Caki2 (cell line): ENCODE measurements at places on chromosomes 1 and 21. TPM values are rescaled to one million over a fixed set of nuclear protein-coding genes. Genes with fewer than 3 reads are reported as not detected.
A peak's percentile ranks its signal among the peaks of the same experiment; 100 is the strongest.

- no peak for DNase-seq
Observed at GRCh38 chr21:34813266-34813894, 144.6 kb downstream of the CLIC6 start.

GRCh38 chr1:3096345-3096744 lies 27.3 kb downstream of the PRDM16 start:
- DNase-seq, result no peak

DNA sequence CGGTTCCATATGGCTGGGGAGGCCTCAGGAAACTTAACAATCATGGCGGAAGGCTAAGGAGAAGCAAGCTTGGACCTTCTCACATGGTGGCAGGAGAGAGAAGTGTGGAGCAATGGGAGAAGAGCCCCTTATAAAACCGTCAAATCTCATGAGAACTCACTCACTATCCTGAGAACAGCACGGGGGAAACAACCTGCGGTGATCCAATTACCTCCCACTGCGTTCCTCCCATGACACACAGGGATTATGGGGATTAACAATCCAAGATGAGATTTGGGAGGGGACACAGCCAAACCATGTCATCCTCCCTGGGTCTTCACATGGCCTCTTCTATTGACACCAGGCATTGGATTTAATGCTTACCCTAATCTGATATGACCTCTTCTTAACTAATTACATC lies 455.1 kb upstream of the VAMP3 start:
- no peak for DNase-seq

DNA sequence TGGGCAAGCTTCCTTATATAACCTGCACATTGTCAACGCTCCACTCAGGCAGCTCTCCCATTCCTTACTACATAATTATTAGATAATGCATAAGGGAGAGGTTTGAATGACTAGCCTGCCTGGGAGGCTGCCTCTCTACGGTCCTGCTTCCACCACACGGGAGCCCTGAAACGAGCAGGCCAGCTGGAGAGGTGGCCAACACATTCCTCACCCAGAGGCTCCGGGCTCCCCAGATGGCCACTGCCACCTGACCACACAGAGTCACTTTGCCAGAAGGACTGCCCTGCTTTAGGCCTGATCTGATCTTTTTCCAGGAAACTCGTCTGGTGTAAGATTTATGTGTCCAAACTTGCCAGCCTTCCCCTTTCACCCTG lies 27.9 kb downstream of the HIVEP3 start:
- no peak for DNase-seq

GRCh38 chr1:168455764-168456163 lies 88.0 kb downstream of the XCL2 start:
- DNase-seq, result no peak

- peak; percentile 82 for DNase-seq
Observed at GRCh38 chr1:207027206-207027777, 5.3 kb downstream of the C1orf116 start.

DNA sequence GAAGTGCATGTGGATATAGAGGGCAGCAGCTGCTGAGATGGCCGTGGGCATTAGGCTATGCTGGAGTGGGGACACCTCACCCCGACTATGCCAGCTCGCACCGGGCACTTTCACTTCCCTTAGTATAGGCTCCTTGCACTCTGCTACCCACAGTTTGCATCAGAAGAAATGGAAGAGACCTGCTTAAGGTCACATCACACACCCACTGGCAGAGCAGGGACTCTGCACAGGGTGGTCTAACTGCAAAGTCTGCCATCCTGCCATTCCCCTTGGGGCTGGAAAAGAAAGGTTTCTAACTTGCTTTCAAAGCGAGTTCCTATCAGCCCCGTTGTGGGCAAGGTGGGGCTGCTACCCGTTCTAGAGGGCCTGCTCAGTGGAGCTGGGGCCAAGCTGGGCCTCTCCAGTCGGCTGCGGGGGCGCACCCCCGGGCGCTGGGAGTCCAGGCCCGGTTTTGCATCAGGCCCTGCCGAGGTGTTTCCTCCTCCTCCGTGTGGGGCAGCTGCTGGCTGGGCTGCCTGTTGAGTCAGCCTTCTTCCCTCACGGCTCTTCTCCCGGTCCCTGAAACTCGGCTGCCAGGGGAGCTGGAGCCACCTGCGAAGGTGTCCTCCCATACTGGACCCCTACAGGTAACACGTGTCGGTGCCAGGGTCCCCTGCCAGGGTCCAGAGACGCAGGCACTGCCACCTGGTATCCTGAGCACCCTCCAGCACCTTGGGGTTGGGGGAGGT lies at the start of gene SYTL1:
TSS of gene SYTL1 (plus strand) at position 498 of the 728 bp plus-strand sequence. CDS start 3,313 bp downstream, outside the sequence.
- peak; percentile 76 for DNase-seq

GRCh38 chr1:2311184-2312032 lies 79.9 kb downstream of the MORN1 start:
- DNase-seq, result no peak

DNA sequence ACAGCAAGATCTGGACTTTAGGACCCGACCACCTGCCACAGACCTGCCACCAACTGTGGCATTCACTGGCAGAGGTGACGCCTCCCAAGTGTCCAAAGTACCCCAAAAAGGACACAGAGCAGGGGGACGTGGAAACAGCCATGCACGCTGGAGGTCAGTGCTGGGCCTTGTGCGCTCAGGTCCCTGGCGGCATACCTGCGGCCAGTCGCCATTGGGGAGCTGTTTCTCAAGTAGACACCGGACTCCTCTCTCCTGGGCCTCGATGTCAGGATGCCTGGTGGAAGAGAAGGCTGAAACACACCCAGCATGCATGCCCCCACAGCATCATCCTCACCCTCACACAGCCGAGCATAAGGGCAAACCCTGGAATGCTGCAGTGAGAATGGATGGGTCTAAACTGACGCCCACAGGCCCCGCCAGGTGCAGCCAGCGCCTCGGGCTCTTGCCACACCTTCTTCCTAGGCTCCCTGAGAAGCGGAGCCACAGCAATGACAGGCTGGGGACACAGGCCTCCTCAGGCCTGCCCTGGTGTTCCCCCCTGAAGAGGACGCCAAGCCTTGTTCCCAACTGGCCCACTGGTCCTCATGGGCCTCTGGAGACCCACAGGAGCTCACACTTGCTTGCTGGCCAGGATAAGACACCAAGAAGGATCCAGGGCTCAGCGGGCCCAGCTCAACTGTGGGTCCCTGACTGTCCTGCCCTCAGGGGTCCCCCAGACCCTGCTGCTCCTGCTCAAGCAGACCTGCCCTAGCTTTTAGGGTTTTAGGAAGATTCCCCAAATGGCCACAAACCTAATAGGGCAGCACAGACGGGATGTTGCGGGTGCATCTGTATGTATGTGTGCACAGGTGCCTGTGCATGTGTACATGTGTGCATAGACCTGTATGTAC lies 7.7 kb upstream of the SPATC1L start:
- no peak for DNase-seq

Gene ADORA1
- total RNA-seq, result 87.9 and 100 TPM in 2 replicates

Gene CYP4A22
- not detected in 2 replicates for total RNA-seq
